ENCODE measurements at places on chromosomes 7 and 10. TPM values are rescaled to one million over a fixed set of nuclear protein-coding genes. Genes with fewer than 3 reads are reported as not detected.

The PLEKHS1 gene
- total RNA-seq: not detected

The SLC26A5 gene
- total RNA-seq: not detected

The TWIST1 gene
- not detected for total RNA-seq

The OR2F1 gene
- total RNA-seq: not detected

The NEUROD6 gene
- not detected for total RNA-seq

GRCh38 chr7:99386584-99387238 lies 12.2 kb downstream of the ARPC1B start:
- no peak for DNase-seq

DNA sequence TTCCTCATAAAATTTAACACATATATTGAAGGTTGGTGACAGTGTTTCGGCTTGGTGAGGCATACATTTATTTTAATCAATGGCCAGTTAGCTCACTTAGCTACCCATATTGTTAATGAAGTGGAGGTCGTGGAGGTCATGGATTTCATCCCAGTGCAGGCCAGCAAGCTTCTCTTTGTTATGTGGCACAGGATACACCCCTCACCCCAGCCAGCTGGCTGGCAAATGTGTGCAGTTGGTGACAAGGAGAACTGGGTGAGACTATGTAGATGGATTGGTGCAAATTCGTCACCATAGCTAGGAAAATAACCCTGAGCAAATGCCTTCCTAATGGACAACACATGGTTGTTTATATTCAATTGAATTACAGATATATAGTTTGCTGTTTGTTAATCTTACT lies 50.5 kb upstream of the FOXP2 start:
- DNase-seq: peak; percentile 65

DNA sequence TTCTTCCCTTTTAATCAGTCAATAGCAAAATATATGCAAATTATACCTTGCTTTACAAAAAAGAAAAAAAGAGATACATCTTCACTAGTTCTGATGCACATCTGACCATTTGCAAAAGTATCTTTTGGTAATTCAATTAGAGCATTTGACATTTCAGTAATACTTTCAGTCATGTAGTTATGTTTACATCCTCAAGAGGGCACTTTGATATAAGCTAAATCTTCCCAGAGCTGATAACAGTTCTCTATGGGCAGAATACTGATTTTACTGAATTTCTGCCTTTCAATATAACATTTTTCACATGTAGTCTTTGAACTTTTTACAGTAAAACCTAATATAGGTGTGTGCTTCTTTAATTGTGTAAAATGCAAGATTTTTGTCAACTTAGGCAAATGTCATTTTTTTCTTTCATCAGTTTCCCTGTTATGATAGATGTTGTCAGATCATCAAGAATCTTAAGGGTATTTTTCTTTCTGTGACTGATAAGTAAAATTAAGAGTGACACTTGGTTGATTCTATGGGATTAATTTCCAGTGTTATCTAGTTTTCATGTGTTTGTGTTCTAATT lies 703.5 kb upstream of the SEMA3D start:
- DNase-seq: peak; percentile 49

- no peak for DNase-seq
Measured at GRCh38 chr10:93072225-93072712, 1.4 kb upstream of the CYP26A1 start.

- DNase-seq: no peak
Measured at GRCh38 chr10:75602341-75602740, 170.9 kb downstream of the LRMDA start.

GRCh38 chr10:131997366-131998049 lies 15.8 kb upstream of the BNIP3 start:
- peak; percentile 57 for DNase-seq

- DNase-seq: no peak
Measured at GRCh38 chr10:130775311-130775710, 536.2 kb downstream of the TCERG1L start.

DNA sequence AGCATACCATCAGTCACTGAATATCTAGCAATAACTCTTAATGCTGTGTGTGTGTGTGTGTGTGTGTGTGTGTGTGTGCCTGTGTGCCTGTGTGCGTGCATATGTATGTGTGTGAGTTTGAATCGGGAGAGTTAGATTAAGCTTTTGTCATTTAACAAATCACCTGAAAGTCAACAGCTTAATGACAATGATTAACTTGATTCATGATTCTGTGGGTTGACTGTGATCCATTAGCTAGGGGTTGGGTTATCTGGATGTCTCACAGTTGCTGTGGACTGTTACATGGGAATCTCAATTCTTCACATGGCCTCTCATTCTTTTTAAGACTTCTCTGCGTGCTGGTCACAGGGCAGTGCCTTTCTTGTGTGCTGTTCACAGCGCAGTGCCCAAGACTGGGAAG lies 639.0 kb upstream of the SORCS1 start:
- DNase-seq: no peak

DNA sequence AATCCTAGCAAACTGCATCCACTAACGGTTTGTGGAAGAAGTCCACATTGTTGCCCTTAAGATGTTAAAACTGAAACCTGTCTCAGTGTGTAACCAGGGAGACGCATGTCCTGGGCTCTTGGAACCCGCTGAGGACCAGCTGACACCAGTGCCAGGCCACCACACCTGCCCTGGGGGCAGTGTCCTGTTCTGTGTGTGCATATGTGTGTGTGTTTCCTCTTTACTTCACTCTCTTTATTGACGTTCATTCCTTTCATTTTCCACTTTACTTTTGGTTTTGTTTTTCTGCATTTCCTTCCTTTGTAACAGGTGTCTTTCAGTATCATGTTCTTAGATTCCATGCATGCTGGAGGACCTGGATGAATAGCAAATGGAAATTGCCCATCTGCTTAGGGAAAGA lies 83.8 kb downstream of the TEX36 start:
- DNase-seq: no peak

DNA sequence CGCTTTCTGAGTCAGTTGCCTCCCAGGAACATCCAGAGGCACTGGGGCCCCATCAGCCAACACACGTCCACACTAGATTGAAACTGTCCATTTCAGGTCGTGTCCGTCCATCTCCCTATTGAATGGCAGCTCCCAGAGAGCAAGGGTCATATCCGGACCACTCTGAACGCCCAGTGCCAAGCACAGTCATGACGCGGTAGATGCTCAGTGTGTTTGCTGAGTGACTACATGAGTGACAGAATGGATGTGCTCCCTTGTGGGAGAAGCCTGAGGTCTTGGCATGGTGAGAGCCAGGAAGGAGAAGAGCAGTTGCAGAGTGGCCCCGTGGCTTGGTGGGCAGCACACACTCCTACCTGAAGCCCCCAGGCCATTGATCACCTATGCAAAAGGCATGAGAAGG lies 92.5 kb upstream of the CUX1 start:
- no peak for DNase-seq

DNA sequence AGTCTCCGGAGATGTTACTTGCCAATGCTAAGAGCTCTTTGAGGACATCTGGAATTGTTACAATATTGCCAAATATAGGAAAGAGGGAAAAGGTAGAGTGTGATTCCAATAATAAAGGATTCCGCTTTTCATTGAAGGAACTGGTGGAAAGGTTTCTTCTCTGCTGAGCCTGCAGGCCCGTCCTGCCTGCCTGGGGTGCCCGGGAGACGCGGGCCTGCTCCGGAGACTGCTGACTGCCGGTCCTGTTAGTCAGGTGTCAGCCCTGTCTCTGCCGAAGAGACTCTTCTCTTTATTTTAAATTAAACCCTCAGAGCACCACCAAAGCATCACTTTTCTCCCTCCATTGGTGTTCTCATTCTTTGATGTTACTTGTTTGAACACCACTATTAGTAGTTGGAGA lies 2.2 kb downstream of the EGFR start:
- DNase-seq: no peak

- no peak for DNase-seq
Measured at GRCh38 chr7:74097937-74098614, 14.5 kb downstream of the LIMK1 start.

DNA sequence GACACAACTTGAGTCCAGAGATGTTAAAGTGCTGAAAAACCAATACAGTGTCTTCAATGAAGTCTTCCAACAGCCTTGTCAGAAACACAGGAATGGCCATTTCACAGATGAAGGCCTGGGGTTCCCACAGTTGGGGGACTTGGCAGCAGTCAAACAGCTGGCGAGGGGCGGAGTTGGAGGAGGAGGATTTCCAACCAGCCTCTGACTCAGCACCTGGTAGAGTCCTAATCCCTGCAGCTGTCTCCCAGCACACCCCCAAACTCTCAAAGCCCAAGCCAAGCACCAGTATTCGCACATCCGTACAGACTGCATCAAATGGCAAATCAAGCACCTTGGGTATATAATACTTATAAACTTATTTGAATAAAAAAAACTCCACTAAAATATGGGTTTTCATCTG lies 28.0 kb downstream of the CTBP2 start:
- peak; percentile 56 for DNase-seq

- peak; percentile 77 for DNase-seq
Measured at GRCh38 chr10:127117125-127117524, 79.3 kb downstream of the INSYN2A start.

DNA sequence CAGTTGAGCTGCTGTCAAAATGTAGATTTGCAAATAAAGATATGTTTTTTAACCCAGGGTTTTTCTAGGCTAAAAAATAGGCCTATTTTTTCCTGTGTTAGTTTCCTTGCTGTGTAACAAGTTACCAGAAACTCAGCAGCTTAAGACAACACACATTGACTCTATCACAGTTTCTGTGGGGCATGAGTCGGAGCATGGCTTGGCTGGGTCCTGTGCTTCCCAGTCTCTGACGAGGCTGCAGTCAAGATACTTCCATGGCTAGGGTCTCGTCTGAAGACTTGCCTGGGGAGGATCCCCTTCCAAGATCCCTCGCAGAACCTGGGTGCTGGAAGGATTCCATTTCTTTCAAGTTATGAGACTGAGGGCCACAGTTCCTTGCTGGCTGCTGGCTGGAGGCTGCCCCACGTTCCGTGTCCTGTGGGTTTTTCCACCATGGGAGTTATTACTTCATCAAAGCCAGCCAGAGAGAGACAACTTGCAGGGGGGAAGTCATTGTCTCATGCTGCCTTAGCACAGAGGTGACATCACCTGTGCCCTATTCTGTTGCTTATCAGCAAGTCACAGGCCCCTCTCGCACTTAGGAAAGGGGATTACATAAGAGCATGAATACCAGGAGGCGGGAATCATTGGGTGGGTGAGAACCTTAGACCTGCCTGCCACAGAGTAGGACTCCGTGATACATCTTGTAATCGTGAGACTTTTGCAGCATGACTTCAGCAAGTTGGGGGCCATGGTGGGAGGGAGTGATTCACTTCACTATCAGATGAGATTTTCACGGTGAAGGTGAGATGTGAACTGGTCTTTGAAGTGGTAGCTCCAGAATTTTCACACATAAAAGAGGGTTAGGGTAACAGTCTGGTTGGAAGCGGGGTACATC lies 77.9 kb downstream of the CCNY start:
- DNase-seq: no peak

DNA sequence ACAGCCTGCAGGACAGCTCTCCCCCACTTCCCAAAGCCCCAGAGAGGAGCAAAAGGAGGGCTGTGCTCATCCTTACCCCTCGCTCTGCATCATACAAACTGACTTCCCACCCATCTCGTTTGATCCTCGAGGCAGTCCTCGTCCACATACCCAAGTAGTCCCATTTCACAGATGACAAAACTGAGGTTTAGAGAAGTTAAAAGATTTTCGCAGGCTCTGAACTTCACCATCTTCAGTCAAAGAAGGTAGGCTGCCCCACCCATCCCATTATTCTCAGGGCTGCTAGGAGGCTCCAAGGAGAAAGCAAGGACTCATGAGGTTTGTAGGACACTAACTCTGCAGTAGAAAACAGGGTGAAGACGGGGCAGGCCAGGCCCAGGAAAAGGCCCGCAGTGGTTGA lies 147.1 kb downstream of the SLIT1 start:
- no peak for DNase-seq

DNA sequence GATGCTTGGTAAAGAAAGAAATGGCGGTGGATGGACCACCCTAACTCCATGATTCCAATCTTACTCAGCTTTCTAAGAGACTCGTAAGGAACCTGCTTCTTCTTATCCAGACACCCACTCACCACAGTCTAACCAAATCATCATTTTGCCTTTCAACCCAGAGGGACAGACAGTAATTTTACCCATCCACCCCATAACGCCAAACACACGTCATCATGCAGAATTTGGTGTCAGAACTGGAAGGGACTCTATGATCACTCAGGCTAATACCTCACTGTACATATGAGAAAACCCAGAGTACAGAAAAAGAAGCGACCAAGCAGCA lies 388 bp downstream of the ECD start:
- no peak for DNase-seq

DNA sequence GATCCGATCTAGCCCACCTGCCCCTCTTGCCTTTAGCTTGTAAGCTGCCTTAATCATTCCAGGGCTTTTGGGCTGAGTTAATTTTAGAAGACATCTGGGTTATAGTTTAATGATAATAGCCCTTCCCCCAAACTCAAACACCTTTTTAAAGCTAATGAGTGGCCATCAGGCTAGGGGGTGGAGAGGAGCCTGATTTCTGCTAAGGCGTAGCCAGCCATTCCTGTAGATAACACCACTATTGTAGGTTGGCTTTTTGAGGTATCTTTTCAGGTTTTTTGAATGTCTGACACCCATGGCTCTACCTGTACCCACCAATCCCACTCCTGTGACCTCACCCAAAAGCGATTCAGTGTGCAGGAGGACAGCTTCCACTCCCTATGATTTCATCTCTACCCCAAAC lies 7.6 kb upstream of the SYPL1 start:
- DNase-seq: no peak

DNA sequence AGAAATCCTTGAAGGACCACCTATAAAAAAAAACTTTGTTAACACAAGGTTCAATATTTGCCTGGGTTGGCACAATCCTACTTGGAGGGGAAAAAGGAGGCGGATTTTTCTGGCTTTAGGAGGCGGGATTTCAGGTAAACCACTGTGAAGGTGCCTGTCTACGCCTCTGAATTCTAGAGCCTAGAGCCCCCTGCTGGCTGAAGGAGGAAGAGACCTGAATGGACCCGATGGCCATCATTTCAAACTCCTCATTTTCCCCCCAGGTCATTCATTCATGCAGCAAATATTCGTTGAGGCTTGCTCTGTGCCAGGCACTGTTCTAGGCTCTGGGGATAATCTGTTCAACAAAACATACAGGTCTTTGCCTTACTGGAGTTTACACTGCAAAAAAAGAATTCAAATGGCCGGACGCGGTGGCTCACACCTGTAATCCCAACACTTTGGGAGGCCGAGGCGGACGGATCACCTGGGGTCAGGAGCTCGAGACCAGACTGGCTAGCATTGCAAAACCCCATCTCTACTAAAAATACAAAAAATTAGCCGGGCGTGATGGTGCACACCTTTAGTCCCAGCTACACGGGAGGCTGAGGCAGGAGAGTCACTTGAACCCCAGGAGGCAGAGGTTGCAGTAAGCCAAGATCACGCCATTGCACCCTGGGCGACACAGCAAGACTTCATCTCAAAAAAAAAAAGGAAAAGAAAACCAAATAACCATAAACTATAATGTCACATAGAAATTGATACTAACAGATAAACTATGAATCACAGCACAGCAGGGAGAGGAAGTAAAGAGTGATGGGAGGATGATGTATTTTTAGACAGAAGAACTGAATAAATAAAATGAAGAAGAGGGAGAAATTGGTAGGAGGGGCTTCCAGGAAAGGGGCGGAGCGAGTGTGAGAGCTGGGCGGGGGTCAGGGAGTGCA lies 90.1 kb upstream of the NFE2L3 start:
- DNase-seq: peak; percentile 84
